ENCODE measurements at places on chromosomes 1 and 21.

GRCh38 chr1:112337028-112337531, 58.9 kb upstream of the CTTNBP2NL start:
- peak; percentile 23 for DNase-seq

GRCh38 chr1:108823632-108824031, 33.3 kb downstream of the AKNAD1 start:
- DNase-seq: no peak

- DNase-seq: no peak
Observed at GRCh38 chr1:248688527-248689298, 13.9 kb downstream of the OR14I1 start.

GRCh38 chr21:45419162-45419561, 14.2 kb downstream of the COL18A1 start:
- no peak for DNase-seq

DNA sequence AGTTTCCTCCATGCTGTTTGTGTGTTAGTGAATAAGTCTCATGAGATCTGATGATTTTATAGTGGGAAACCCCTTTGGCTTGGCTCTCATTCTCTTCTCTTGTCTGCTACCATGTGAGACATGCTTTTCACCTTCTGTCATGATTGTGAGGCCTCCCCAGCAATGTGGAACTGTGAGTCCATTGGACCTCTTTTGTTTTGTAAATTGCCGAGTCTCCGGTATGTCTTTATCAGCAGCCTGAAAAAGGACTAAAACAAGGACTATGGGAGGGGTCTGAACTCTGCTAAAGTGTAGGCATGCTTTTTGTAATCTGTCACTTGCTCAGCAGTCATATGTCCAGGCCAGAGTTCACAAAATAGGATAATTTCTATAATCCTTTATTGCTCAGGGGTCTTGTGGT, 164.0 kb upstream of the SNX7 start:
- DNase-seq: no peak

GRCh38 chr1:171507435-171507834, 22.1 kb downstream of the PRRC2C start:
- DNase-seq: no peak

DNA sequence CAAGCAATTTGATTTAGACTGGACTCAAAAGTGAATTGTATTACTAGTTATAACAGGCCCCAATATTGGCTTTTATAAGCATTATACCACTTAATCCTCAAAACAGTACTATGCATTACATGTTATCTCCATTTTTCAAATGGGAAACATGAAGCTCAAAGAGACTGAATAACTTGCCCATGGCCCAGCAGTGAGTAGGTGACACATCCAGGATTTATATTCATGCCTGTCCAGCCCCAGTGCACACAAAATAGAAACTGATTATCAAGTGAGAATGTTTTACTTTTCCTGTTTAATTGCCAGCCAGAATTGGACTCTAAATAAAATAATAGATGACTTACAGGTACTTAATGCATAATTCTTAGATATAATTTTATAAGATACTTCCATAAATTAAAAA, 82.9 kb downstream of the NIBAN1 start:
- DNase-seq: no peak

- no peak for DNase-seq
Observed at GRCh38 chr1:169696273-169697100, 14.9 kb downstream of the SELL start.

GRCh38 chr1:166032572-166033371, 134.0 kb downstream of the FAM78B start:
- no peak for DNase-seq

GRCh38 chr1:217498209-217498608, 132.7 kb downstream of the GPATCH2 start:
- DNase-seq: no peak

DNA sequence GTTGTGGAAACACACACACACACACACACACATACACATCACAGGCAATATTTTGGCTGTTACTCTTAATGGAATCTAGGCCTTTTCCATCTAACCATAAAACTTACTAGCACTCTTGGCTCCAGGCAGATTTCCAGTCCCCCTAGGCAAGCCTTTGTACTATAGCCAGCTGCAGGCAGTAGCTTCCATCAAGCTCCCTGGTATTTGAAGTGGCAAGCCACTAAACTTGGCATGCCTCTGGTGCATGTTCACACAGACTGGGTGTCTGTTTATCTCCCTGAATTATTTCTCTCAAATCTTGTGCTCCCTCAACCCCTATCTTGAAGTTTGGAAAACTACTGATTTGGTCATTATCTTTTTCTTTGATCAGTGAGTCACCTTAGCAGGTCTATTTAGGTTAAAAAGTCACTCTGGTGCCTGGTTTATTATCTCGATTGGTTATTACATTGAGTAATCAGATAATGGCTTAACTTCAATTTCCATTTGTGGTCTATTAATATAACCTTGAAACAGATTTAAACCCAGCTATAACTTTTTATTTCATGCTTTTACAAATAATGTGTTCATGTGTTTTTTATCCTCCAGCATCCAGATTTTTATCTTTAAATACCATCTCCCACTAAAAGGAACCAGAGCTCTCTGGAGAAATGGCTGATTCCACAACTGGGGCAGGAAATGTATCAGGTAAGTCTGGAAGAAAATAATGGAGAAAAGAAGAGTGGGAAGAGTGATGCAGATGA, 2.7 kb upstream of the RBM15 start:
- peak; percentile 66 for DNase-seq

- no peak for DNase-seq
Observed at GRCh38 chr1:33578557-33579448, 106.4 kb downstream of the ZSCAN20 start.

GRCh38 chr1:43936431-43937151, 3.0 kb downstream of the ARTN start:
- DNase-seq: peak; percentile 75

DNA sequence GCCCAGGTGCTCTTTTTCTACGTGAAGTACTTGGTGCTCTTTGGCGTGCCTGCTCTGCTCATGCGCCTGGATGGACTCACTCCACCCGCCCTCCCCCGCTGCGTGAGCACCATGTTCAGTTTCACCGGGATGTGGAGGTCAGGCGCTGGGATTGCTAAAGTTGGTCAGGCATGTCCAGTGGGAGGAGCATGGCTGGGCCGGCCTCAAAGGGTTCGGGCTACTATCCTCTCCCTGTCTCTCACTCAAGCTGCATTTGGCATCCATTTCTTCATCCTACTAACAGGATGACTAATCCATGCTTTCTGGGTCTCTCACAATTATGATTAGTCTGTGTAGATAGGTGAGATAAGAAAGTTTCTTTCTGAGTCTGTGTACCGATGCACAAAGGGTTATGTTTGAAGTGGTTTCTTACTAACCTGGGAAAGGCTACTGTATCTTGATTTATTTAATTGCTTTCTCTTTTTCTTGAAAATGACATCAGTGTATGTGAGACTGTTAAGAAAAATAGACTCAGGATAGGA, 135.9 kb downstream of the HHAT start:
- peak; percentile 58 for DNase-seq

DNA sequence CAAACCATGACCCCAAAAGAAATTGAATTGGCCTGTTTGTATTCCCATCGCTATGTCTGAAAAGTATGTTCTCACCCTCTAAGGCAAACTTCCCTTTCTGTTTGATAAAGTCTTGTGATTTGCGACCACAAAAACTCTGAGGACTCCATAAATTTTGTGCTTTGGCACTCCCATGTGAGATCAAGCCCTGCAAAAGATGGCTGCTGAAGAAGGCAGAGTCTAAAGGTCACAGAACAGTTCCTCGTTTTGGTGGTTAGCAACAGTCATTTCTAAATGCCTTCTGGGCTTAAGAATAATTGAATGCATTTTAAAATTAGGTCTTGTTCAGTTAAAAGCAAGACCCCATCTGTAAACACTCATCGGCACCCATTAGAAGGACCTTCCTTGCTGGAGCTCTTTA, 441.6 kb downstream of the OMA1 start:
- DNase-seq: no peak

- DNase-seq: peak; percentile 64
Observed at GRCh38 chr1:228101994-228102790, 933 bp downstream of the C1orf35 start.

DNA sequence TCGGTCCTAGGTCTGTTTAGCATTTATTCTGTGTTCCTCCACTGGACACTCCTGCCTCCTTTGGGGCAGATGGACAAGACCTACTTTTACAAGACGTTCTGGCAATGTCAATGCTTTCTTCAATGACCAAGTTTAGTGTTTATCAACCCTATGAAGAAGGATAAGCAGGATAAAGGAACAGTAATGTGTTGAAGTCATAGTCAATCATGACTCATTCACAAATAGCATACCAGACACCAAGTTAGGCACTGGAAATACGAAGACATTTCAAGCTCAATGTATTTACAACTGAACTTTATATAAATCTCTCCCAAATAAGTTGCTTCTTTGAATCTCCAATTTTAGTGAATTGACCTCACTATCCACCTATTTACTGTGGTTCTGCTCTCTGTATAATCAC, 4.8 kb upstream of the SLC35D1 start:
- peak; percentile 4 for DNase-seq

- DNase-seq: peak; percentile 81
Observed at GRCh38 chr1:159916242-159917051, 8.9 kb downstream of the TAGLN2 start.

DNA sequence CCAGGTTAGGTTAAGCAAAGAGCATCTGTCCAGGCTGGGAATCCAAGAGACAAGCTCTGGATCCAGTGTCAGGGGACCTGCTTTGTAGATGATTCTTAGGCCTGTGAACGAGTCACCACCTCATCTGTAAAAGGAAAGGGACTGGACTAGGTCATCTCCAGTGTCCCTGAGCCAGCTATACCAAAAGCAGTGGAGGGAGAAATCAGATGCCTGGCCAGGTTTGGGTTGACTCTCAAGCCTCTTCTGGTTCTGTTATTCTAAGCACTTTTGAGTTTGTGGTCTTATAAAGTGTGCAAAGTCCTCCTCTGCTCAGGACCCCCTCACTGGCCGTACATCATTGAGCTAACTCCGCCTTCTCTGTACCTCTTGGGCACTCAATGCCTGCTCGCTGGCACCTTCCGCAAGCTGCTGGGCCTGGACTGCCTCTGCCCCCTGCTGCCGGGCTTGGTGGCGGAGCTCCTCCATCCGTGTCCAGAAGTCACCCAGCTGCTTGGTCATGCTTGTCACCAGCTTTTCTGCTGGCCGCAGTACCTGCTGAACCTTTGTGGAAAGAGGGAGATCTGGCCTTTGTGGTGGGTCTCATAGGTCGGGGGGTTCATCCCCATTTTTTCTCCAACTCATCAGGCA, 33.6 kb downstream of the CAMK1G start:
- no peak for DNase-seq

- DNase-seq: peak; percentile 51
Observed at GRCh38 chr1:37513795-37514349, 694 bp downstream of the MEAF6 start.

- no peak for DNase-seq
Observed at GRCh38 chr21:41980561-41980960, 26.7 kb upstream of the C2CD2 start.

DNA sequence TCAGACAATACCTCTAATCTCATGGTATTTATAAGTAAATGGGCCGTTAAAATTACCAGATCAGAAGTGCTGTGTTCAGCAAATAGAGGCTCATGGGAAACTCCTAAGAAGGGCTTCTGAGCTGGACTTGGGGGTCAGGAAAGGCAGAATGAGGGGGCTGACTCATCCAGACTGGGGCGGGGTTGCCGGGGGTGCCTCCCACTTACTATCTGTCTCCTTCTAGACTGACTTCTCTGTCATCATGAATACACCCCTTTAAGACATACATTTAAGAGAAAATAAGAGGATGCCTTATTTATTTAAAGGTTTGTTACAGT, 96.0 kb upstream of the ERRFI1 start:
- peak; percentile 45 for DNase-seq

DNA sequence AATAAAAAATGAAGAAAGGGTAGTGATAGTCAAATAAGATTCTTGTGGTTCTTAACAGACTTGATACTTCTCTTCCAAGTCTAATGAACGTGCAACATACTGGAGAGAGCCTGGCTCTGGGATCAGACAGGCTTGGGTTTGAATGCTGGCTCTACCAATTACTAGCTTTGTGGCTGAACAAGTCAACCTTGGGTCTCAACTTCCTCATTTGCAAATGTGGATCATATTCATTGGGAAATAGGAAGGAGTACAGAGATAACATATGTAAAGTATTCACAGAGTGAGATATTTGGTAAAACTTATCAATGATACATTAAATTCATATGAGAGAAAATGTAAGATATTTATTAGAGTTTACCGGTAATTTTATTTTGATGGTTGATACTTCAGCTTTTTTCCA, 2.0 kb downstream of the EDEM3 start:
- DNase-seq: no peak

DNA sequence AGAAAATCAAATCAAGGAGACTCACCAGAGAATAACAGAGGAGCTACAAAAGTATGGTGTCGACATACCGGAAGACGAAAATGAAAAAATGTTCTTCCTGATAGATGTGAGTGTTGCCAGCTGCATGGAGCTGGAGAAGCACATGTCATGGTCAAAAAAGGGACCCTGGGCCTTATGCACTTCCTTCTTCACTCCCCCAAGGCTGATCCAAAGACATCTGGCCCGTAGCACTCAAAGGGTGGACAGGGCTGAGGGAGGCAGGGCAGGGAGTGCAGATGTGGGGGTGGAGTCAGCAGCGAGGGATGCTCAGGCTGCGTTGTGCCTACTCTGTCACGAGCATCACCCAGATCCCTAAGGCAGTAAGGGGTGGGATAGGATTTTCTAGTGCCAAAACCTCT, 19.4 kb downstream of the MX1 start:
- no peak for DNase-seq

DNA sequence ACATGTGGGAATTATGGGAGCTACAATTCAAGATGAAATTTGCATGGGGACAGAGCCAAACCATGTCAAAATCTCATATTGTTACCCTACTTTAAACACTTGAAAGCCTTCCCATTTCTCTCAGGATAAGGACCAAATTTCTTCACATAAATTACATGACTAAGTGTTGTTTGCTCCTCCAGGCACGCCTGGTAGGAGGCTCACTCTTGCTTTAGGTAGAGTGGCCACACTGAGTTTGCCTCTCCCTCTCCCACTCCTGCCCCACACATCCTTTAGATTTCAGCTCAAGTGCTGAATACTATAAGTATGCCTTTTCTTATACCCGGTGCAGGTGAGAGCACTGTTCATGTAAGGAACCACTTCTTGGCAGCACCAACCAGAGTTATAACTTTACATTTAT, 279.1 kb downstream of the DNM3 start:
- DNase-seq: no peak

DNA sequence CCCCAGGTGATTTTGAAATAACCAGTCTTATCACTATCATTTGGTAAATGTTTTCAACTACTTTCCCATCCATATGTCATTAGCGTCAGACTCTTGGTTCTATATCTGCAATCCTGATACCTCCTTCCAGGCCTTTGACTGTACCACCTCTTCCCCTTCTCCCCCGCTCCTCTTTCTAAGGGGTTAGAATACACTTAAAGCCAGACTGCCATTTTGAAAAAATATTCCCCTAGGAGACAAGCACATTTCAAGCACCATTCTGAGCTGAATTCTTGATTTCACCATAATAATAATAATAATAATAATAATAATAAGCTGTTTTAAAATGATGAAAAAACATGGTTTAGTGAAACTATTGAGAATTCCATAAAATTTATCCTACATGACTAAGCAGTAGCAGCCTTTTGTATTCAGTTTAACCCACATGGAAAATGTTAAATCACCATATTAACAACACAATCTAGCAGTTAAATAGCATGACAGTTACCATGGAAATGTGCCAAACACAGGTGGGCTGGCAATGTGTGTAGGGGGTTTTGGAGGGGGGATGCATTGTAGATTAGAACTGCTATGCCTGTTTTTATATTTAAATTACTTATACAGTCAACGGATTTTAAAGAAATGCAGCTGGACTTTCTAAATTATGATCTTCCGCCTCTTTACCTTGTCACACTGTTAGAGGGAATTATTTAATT, 480.2 kb upstream of the DEPDC1 start:
- no peak for DNase-seq

Data from astrocyte of the hippocampus (primary cell).